ENCODE measurements at places on chromosomes 5 and 9.

DNA sequence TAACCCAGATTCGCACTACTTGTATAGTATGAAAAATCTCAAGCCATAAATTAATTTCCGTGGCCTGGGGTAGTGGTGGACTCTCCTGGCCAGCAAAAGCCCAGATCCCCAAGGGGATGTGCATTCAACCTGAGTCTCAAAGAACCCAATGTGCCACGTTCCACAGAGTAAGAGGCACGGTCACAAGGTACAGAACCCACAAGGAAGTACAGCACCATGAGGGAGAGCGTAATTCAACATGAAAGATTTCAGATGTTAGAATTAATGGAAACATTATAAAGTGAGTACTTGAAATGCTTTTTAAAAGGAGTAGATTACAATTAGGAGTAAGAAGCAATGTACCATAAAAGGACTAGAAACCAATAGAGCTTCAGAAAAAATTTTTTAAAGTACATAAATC lies 23.4 kb downstream of the SRD5A1 start:
- DNase-seq: no peak

GRCh38 chr5:129904667-129905472 lies 605 bp downstream of the CHSY3 start:
- DNase-seq: no peak

DNA sequence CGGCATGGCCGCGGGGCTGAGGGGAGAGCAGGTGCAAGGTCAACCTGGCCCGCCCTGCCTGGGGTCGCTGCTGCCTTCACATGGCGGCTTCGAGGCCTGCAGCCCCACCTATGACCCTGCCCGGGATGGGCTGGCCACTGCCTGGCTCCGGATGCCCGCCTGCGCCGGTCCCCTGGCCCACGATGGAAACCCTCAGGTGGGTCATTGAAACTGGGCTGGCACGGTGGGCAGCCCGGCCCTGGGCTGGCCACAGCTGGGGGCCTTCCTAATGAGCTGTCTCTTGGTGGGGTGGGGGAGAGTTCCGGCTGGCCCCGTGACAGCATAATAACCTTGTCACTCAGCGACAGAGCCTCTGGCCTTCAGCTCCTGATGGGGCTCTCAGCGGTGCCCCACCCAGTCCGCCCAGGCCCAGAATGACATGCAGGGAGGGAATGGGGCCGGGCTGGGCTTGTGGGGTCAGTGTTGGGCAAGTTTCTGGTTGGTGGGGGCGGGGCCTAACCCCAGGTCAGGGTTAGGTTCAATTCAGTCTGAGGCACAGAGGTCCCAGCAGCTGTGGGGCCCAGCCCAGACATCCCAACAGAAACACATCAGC lies at the start of gene CCDC187:
Gene CCDC187, minus strand, starts transcription at position 270 of the 592 bp plus-strand sequence. Its CDS starts 264 bp downstream, at position 6.
- DNase-seq: no peak

DNA sequence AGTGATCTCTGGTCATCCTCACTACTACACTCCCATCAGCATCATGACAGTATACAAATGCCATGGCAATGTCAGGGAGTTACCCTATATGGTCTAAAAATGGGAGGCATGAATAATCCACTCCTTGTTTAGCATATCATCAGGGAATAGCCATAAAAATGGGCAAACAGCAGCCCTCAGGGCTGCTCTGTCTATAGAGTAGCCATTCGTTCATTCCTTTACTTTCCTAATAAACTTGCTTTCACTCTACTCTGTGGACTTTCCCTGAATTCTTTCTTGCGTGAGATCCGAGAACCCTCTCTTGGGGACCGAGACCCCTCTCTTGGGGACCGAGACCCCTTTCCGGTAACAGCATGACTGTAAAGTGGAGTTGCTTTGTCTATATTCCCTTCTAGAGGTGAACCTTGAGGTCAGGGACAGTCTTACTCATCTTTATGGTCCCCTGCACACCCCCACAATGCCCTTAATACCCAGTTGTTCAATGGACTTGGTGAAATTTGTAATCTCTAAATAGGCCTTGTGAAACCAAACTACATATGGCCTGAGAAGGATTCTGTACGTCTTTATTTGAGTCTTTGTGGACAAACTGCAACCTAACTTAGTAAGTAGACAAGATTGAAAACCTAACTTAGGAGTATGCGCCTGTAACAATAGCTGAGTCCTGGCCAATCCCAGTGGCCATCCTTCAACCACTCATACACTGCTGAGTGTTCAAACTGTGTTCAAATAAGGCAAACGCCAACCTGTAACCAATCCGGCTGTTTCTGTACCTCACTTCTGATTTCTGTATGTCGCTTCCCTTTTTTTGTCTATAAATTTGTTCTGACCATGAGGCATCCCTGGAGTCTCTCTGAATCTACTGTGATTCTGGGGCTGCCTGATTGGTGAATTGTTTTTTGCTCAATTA lies 32.3 kb upstream of the UBTD2 start:
- DNase-seq: no peak

- DNase-seq: no peak
Observed at GRCh38 chr5:153592081-153592480, 101.6 kb downstream of the GRIA1 start.

DNA sequence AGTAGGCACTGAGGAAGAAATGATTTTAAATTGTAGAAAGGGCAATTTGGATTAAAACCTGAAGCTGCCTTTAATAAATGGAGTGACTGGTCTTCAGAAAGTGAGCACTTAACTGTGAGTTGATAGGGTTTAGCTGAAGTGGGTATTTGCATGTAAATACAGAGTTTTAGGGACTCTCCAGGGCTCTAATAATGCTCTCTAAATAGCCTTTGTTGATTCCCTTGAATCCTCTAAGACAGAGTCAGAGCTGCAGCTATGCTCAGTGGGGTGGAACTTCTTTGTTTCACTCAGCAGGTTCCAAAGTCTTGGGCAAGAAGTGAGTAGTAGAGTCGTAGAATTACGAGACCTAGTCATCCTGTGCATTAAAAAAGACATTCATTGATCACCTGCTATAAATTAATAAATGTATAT lies 21.4 kb downstream of the GLRA1 start:
- DNase-seq: no peak

GRCh38 chr5:112237456-112237855 lies 181.6 kb downstream of the EPB41L4A start:
- DNase-seq: no peak

- no peak for DNase-seq
Observed at GRCh38 chr9:137198051-137198901, 2.3 kb downstream of the TPRN start.

DNA sequence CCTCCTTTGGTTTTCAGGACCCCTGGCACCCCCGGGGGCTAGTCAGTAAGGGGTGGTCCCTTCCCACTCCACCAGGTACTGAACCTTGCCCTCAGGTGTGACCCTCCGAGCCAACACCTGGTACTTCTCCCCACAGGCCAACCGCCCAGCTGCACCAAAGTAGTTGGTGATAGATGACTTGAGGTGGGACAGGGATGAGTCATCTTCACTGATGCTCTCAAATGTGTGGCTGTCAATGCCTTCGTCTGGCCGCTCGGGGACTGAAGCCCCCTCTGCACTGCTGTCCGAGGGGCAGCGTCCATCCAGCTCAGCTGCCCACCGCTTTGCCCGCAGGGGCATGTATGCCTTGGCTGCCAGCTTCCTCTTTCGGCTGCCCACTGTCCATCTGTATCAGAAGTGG lies 15.2 kb upstream of the PSMD5 start:
- no peak for DNase-seq

- DNase-seq: no peak
Observed at GRCh38 chr9:132571806-132572600, 10.4 kb upstream of the BARHL1 start.

DNA sequence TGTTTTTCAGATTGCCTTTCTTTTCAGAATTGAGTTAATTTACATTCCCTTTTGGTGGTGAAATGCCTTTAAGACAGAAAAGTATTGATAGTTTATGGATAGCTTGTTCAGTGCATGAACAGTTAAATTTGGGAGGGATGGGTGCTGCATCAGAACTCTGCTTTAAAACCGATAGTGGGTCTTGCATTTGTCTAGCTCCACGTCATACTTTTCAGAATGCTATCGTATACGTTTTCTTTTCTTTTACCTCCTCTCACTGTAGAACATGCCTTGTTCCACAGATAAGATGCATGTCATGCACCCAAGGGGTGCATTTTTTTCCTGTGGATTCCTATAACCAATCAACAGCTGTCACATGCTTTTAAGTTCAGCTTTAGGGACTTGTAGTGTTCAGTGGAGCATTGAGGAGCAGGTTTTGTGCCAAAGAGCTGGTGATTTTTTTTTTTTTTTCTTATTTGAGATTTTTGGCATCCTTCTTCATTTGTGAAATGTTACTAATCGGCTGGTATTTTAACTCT lies 2.3 kb downstream of the SLC44A1 start:
- no peak for DNase-seq

- no peak for DNase-seq
Observed at GRCh38 chr5:128273736-128274135, 190.2 kb downstream of the SLC12A2 start.

DNA sequence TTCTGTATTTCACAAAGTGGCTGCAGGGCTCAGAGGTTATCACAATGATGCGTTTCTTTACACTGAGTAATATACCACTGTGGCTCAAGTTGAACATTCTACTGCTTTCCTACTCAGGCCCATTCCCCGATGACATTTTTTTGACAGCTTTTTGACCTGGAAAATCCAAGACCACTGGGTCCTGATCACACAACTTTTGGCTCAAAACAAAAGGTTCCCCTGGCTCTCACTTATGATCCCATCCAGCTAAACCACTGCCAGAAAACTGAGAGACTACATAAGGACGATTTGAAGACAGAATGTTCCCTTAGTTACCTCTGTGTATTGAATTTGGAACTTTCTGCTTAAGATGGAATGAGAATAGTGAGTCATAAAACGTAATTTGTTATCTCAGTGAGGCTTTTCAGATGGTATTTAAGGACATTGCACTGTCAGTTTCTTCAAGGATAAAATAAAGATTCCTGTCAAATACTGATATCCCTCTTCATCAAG lies 78.0 kb upstream of the FBXL7 start:
- DNase-seq: no peak

GRCh38 chr9:76654575-76654974 lies 109.7 kb upstream of the PCA3 start:
- DNase-seq: no peak

DNA sequence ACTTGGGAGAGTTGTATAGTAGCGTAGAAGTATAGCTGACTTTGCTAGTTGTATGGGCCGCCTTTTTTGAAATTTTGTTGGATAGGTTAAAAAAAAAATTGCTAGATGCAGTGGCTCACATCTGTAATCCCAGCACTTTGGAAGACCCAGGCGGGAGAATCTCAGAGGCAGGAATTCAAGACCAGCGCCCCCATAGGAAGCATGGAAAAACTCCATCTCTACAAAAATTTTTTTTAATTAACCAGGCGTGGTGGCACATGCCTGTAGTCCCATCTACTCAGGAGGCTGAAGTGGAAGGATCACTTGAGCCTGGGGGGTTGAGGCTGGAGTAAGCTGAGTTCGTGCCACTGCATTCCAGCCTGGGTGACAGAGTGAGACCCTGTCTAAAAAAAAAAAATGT lies 59.2 kb downstream of the SMC5 start:
- no peak for DNase-seq

- no peak for DNase-seq
Observed at GRCh38 chr9:93036887-93037475, 21.5 kb upstream of the SUSD3 start.

GRCh38 chr9:120482424-120483186 lies 97.4 kb downstream of the CDK5RAP2 start:
- DNase-seq: no peak

GRCh38 chr5:116959843-116960242 lies 385.2 kb upstream of the SEMA6A start:
- DNase-seq: no peak

- DNase-seq: no peak
Observed at GRCh38 chr9:38355517-38356120, 36.9 kb upstream of the ALDH1B1 start.

DNA sequence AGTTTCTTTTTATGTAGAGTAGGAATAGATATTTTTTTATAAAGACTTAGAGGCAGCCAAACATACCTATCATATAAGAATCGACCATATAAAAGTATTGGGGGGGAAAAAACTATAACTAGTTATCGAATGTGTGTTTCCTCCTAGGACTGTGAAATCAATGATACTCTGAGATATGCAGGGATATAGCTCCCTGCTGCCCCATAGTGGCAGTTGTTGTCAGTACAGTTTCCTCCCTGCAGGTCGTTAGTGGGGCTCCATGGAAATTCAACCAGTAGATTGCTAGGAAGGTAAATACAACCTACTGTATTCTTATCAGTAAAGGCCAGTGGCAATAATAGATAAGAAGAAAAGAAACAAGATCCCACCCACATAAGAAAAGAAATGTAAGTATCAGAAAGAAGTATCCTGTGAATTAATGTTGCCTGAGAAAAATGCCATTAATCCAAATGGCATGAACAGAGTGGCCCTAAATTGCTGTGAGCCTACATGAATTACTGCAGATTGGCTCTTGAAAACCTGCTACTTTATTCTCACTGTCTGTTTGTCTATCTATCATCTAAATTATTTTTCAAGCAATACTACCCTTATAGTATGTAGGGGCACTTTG lies 136.9 kb upstream of the FBN2 start:
- DNase-seq: no peak

DNA sequence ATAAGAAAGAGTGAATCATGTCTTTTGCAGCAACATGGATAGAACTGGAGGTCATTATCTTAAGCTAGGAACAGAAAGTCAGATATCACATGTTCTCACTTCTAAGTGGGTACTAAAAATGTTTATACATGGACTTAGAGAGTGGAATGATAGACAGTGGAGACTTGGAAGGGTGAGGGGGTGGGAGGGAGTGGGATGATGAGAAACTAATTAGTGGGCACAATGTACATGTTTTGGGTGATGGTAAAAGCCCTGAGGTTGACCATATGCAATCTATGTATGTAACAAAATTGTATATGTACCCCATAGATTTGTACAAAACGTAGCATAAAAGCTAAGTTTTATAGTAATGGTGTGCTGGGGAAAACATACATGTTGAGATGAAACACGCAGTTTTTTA lies 25.3 kb downstream of the CSNK1G3 start:
- no peak for DNase-seq

- DNase-seq: no peak
Observed at GRCh38 chr9:68832861-68833518, 128.0 kb downstream of the PIP5K1B start.

DNA sequence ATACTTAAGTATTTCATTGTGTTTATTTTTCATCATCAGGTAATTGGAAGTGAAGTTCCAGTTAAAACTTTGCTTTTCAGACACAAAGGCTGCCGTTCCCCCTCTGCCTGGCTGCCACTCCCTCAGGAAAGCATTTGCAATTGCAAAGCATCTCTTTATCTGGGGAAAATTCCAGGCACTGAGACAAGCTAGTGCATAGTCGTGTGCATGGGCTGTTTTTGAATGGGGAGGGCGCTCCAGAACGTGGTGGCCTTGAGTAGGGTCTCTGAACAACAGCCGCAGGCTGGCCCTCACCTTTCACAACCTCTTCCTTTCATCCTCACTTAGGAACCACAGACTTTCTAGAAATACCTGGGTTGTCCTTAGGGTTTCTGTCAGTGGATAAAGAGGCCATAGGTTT lies 285.1 kb upstream of the ADAMTS16 start:
- DNase-seq: no peak

Data from stimulated activated CD8-positive, alpha-beta memory T cell treated with anti-CD3 and anti-CD28 coated beads, Interleukin-4, amount 100 ng/mL, for 4 hours (primary cell).